ENCODE measurements at places on chromosomes 6 and 20. TPM values are rescaled to one million over a fixed set of nuclear protein-coding genes. Genes with fewer than 3 reads are reported as not detected.

C6orf118 gene
- not detected for total RNA-seq

HLA-DQB1 gene
- total RNA-seq = 2.1 TPM

POLR3F gene
- total RNA-seq = 6.9 TPM

CYP39A1 gene
- total RNA-seq = 22.6 TPM

GPR63 gene
- total RNA-seq = 0.20 TPM

MUCL3 gene
- total RNA-seq = not detected

FLRT3 gene
- 26.9 TPM for total RNA-seq
